ENCODE measurements at places on chromosomes 7 and 10.

- DNase-seq, result no peak
These were observed 8.1 kb downstream of the FAM171A1 start for GRCh38 chr10:15363031-15363430.

DNA sequence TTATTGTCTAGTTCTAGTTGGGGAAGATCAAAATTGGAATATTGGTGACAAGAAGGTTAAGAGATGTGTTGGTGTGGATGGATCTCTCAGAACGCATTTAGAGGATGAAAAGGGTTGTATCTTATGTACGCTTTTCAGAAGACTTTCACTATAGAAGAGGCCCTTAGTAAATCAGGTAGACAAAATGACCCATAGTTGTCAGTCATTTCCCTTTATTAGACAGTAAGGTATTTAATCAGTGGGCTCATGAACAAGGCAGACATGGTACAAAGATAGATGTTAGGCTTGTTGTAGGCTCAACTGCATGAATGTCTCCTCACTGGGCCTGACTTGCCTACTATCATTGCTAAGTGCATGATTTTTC is 359.2 kb downstream of the PHF14 start:
- no peak for DNase-seq

DNA sequence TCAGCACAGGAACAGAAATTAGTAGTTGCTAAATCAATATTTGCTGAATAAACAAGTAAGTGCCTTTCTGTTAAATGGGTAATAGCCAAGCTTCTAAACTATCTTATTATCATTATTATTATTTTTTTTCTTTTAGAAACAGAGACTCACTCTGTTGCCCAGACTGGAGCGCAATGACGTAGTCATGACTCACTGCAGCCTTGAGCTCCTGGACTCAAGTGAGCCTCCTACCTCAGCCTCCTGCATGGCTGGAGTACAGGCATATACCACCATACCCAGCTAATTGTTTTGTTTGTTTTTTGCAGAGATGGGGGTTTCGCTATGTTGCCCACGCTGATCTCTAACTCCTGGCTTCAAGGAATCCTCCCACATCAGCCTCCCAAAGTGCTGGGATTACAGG is 12.3 kb upstream of the ELN start:
- no peak for DNase-seq

DNA sequence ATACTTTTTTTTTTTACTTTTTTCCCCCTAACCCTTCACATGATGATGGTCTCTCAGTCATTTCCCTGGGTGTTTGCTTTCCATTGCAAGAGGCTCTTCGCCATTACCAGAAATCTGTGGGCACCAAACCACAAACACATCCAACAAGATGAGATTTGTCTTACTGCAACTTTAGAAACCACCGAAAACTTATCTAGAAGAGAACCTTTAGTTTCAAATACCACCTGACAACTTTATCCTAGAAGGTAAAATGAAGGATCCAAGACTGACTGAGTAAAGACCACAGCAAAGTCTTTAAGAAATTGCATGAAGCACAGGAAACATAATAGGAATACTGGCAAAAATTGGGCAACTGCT is 363.3 kb upstream of the MBL2 start:
- DNase-seq, result no peak

- DNase-seq, result no peak
These were observed 7.6 kb downstream of the ARMC10 start for GRCh38 chr7:103082497-103082896.

DNA sequence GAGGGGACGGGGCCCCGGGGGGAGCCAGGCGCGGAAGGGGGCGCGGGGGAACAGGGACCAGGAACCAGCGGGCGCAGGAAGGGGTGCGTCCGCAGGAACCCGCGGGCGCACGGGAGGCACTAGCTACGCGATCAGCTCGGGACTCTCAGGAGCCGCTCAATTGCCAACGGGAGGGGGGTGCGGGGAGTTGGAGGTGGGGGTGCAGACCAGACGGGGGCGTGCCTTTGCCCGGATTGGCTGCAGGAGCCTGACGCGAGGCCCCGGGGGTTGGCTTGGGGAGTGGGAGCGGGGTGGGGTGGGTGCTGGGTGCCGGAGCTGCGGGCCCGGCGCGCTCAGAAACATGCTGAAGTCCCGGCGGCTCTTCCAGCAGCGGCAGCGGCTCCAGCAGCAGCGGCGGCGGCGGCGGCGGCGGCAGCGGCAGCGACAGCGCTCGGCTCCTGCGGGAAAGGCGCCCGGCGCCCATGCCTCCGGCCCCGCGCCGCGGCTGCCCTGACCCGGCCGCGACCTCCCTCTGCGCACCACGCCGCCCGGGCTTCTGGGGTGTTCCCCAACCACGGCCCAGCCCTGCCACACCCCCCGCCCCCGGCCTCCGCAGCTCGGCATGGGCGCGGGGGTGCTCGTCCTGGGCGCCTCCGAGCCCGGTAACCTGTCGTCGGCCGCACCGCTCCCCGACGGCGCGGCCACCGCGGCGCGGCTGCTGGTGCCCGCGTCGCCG is at the start of gene ADRB1:
ADRB1 (plus strand) TSS at position 335 of the 715 bp plus-strand sequence; CDS start at position 602, 267 bp downstream.
- DNase-seq, result peak; percentile 11

DNA sequence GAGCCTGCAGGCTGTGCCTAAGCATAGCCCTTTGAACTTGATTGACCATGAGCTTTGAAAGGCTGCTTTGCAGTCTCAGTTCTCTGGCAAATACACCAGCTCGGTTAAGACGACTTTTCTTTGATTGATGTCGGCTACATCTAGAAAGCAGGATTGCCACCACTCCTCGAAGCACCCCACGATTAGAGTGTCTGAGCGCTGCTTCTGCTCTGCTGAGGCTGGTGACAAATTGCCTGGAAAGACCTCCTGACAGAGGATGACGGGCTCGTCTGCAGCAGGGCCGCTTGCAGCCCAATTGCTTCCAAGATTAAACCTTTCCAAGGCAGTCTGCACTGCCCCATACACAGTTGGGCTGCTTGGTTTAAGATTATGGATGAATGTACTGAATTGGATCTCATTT is 182.0 kb downstream of the CUX1 start:
- no peak for DNase-seq

DNA sequence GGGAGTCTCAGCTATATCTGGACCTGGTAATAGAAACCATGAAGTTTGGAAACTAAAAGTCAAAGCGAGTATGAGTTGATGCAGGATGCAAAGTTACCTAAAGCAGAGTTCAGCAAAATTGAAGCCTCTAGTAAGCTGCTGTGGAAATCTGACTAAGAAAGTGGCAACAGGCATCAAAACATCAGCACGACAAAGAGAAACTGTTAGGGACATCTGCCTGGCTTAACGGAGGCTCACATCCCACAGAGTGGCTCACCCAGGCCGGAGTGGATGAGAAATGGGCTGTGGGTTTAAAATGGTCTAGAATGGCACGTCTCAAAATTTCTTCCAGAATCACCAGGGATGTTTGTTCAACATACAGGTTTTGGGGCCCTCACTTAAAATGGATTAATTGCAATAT is 164.1 kb upstream of the NPY start:
- DNase-seq, result no peak
